Activated CD4-positive, alpha-beta T cell treated with anti-CD3 and anti-CD28 coated beads, Interleukin-2, amount 10 ng/mL, durations not matched to agents 7 days and 5 days (primary cell): ENCODE measurements at places on chromosomes 4 and X.

- DNase-seq, result no peak
Observed at GRCh38 chr4:122552898-122553297, 68.0 kb downstream of the IL21 start.

DNA sequence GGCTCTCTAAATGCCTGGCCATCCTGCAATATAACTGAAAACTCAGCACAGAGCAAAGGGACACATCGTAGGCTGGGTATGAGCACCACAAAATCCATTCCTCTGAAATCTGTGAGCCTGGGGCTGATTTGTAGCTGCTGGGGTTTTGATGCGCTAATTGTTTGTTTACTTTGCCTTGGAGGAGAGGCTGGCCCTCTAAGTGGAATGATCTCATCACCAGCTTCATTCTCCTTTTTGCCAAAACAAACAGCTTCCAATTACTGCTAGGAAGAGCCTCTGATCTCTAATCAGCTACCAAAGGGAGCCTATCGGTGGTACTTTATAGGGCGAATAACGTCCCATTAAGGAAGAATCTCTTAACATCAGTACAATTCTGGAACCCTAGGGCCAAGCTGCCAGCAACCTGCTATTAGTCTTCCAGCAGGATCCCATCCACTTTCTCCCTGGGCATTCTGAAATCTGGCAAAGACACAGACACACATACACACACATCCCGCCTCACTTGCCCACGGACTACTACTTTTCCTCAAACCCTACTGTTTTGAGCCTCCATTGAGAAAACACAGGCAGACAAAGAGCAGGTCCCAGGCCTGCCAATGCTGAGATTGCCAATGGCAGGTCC, 5.8 kb downstream of the ANOS1 start:
- DNase-seq, result no peak

- peak; percentile 41 for DNase-seq
Observed at GRCh38 chrX:136629084-136629750, 18.7 kb upstream of the CD40LG start.

DNA sequence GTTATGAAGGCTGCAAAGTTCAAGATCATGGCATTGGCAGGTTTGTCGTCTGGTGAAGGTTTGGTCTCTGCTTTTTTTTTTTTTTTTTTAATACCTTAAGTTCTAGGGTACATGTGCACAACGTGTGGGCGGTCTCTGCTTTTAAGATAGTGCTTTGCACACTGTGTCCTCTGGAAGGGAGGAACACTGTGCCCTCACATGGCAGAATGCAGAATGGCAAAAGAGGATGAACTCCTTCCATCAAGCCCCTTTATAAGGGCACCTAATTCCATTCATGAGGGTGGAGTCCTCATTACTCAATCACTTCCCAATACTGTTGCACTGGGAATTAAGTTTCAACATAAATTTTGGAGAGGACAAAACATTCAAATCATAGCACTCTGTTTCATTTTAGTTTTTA, 101.4 kb downstream of the GLRA2 start:
- no peak for DNase-seq

DNA sequence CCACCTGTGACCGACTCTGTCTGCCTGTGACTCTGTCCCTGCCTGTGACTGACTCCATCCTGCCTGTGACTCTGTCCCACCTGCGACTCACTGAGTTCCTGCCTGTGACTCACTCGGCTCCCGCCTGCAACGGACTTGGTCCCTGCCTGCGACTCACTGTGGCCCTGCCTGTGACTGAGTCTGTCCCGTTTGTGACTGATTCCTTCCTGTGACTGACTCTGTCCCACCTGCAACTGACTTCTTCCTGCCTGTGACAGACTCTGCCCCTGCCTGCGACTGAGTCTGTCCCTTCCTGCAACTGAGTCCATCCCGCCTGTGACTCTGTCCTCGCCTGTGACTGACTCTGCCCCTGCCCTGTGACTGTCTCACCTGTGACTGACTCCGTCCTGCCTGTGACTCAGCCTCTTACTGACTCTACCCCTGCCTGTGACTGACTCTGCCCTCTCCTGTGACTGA, 9.6 kb upstream of the UVSSA start:
- peak; percentile 30 for DNase-seq

DNA sequence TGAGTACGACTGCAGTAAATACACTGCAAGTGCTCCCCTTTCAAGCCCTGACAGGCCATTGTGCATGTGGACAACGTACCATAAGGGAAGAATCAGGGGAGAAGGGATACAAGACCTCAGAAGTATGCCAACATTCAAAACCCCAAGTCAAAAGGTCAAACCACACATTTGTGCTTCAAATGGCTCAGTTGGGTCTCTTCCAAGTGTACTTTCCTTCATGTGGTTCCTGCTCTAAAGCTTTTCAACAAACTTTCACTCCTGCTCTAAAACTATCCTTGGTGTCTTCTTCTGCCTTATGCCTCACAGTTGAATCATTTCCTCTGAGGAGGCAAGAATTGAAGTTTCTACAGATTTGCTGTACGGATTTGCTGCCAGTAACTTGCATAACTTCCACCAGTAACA, 305.7 kb upstream of the SLIT2 start:
- DNase-seq, result no peak

- peak; percentile 33 for DNase-seq
Observed at GRCh38 chr4:105061136-105061696, 85.5 kb upstream of the TET2 start.

- DNase-seq, result no peak
Observed at GRCh38 chr4:176817204-176817603, 24.5 kb upstream of the VEGFC start.
